Left ventricle myocardium inferior (tissue), 1 donor: ENCODE measurements at places on chromosomes 2 and 18.
A peak's percentile ranks its signal among the peaks of the same experiment; 100 is the strongest.

- H3K27me3 ChIP-seq, result no peaks in the 10 kb centered on the region
- H3K27ac ChIP-seq, result no peak overlapping the region
- no peak for DNase-seq
- peaks cover 16% of the 10 kb centered on the region for H3K4me1 ChIP-seq
- H3K36me3 ChIP-seq, result no peaks in the 10 kb centered on the region
Observed at GRCh38 chr2:67485431-67485830, 88.3 kb downstream of the ETAA1 start.

DNA sequence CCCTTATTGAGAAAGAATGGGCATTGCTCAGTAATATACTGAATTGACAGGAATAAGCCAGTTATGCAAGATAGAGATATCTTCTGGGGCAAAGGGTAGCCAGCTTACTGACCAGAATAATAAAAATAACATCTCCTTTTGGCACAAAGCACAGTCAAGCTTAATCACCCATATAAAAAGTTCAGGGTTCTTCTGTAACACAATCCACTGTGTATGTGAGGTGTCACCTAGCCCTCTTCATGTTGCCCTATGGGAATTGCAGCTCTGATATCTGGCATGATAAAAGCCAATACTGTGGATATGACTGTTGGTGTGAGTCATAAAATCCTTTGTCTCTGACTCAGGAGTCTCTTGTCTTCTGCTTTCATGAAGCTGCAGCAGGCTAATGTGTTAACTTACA lies 90.8 kb downstream of the DSEL start:
- DNase-seq, result no peak
- no peaks in the 10 kb centered on the region for H3K4me1 ChIP-seq
- no peaks in the 10 kb centered on the region for H3K27me3 ChIP-seq
- H3K27ac ChIP-seq, result no peak overlapping the region
- no peaks in the 10 kb centered on the region for H3K36me3 ChIP-seq

DNA sequence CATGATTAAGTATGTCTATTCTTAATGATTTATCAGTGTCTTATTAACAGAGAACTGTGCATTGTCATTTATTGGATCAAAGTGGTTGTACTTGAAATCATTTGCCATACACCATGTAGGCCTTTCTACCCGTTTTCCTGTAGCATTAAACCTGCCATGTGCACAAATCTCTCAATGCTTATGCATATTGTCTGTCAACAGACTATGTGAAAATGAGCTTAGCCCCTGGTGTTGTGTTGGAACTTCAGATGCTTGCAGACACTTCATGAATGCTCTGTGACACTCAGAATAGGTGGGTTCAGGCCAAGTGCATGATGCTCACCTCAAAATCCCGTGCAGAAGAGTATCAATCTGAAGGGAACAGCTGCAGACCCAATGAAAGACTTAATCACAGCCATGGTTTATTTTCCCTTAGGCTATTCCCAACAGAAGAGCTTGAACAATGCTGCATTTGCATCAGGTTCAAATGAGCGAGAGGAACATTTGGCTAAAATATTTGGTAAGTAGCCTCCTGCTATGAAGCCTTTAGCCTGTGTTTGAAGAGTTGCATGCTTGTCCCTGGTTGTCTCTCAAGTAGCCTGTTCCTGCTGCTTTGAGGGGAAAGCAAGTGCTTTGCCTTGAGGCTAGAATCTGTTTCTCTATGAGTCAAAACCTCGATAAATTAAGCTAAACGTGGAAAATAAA lies 6.1 kb downstream of the C2orf92 start:
- H3K4me1 ChIP-seq, result no peaks in the 10 kb centered on the region
- no peak for DNase-seq
- H3K27me3 ChIP-seq, result no peaks in the 10 kb centered on the region
- no peaks in the 10 kb centered on the region for H3K36me3 ChIP-seq

DNA sequence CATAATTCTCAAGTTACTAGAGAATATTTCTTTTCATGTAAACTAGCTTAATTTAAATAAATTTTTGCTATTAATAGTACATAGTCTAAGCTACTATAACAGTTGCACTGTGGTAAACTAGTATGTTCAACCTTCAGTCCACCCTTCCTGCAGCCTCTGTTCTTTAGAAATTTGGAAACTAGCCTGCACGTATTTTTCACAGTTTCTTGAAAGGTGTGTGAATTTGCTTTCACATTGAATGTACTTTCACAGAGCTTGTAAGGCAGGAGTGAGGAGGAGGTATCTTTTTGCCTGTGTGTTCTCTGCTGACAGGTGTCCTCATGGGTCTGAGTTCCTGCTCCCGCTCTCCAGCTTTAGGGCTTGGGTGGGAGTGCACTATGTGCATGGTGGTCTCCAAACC lies 117.5 kb downstream of the ATP9B start:
- peaks cover 21% of the 10 kb centered on the region for H3K4me1 ChIP-seq
- peaks cover 3% of the 10 kb centered on the region for H3K36me3 ChIP-seq
- H3K4me3 ChIP-seq, result no peak overlapping the region
- no peaks in the 10 kb centered on the region for H3K27me3 ChIP-seq

- H3K27me3 ChIP-seq, result no peaks in the 10 kb centered on the region
- no peaks in the 10 kb centered on the region for H3K36me3 ChIP-seq
Observed at GRCh38 chr2:196747400-196747799, 52.1 kb downstream of the GTF3C3 start.

DNA sequence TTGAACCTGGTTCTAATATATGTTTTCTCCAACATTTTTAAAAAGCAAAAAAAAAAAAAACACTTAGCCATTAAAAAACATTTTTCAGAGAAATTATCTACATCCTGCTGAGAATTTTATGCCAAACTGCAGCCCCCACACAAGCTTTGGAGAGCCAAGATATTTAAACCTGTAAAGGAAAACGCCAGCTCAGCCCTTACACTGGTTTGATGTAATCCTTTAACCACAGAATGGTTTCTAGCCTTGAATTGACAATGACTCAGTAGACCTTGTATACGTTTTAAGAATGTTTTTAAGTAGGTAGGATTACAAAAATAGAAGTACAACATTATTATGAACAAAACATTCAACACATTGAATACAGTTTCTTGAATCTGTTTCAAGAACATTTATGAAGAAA lies 113.6 kb downstream of the BABAM2 start:
- peaks cover 16% of the 10 kb centered on the region for H3K4me1 ChIP-seq
- no peak overlapping the region for H3K4me3 ChIP-seq
- DNase-seq, result no peak
- H3K27me3 ChIP-seq, result no peaks in the 10 kb centered on the region
- H3K36me3 ChIP-seq, result no peaks in the 10 kb centered on the region
- no peak overlapping the region for H3K27ac ChIP-seq

GRCh38 chr18:36871801-36872200 lies 42.9 kb downstream of the KIAA1328 start:
- H3K4me3 ChIP-seq, result no peak overlapping the region
- DNase-seq, result no peak
- H3K4me1 ChIP-seq, result no peaks in the 10 kb centered on the region

DNA sequence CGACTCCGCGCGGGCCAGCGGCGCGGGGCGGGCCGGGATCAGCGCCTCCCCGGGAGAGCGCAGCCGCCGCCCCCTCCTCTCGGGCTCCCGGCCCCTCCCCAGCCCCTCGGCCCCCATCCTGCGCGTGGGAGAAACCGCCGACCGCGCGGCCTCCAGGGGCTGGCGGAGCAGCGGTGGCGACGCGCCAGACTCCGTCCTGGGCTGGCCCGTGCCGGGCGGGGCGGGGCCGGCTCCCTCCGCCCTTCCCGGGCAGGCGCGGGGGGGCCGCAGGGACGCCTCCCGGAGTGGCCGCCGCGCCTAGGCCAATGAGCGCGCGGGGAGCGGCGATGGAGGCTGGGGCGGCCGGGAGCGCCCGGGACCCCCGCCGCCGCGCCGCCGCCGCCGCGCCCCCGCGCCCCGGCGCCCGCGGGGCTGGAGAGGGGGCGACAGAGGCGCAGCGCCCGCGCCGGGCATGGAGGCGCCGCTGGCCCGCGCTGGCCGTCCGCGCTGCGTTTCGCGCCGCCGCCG lies 49.1 kb downstream of the KCNIP3 start:
- peak overlapping the region; percentile 83 for H3K27ac ChIP-seq
- H3K27me3 ChIP-seq, result peaks cover 44% of the 10 kb centered on the region
- H3K36me3 ChIP-seq, result no peaks in the 10 kb centered on the region
- H3K4me1 ChIP-seq, result peaks cover 30% of the 10 kb centered on the region
- H3K4me3 ChIP-seq, result peak overlapping the region; percentile 81

GRCh38 chr2:145076085-145076484 lies 556.2 kb upstream of the ZEB2 start:
- no peaks in the 10 kb centered on the region for H3K27me3 ChIP-seq
- H3K27ac ChIP-seq, result no peak overlapping the region
- no peak overlapping the region for H3K4me3 ChIP-seq
- no peak for DNase-seq
- no peaks in the 10 kb centered on the region for H3K36me3 ChIP-seq
- H3K4me1 ChIP-seq, result no peaks in the 10 kb centered on the region

DNA sequence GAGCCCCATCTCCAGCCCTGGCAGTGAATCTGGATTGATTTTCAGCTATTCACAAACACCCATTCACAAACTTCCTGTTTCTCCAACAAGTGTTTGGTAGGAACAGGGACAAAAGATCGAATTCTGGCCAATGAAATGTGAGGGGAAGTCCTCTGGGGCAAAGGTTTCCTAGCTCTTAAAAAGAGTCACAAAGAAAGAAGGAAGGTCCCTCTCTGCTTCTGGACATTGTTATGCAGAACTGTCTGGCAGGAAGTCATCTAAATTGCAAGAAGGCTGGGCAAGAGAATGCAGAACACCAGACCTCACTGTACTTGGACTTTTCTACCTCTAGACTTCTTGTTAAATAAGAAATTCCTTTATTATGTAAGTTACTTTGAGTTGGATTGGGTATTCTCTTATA lies 137.3 kb downstream of the CCDC148 start:
- no peak overlapping the region for H3K4me3 ChIP-seq
- H3K36me3 ChIP-seq, result no peaks in the 10 kb centered on the region

GRCh38 chr18:11009147-11009546 lies 140.2 kb downstream of the PIEZO2 start:
- H3K36me3 ChIP-seq, result no peaks in the 10 kb centered on the region
- no peak overlapping the region for H3K4me3 ChIP-seq
- H3K27me3 ChIP-seq, result no peaks in the 10 kb centered on the region
- DNase-seq, result no peak
- H3K4me1 ChIP-seq, result no peaks in the 10 kb centered on the region
- no peak overlapping the region for H3K27ac ChIP-seq

GRCh38 chr2:238055841-238056240 lies 5.0 kb upstream of the SCLY start:
- DNase-seq, result no peak
- H3K27ac ChIP-seq, result no peak overlapping the region
- H3K36me3 ChIP-seq, result no peaks in the 10 kb centered on the region
- peaks cover 16% of the 10 kb centered on the region for H3K4me1 ChIP-seq

DNA sequence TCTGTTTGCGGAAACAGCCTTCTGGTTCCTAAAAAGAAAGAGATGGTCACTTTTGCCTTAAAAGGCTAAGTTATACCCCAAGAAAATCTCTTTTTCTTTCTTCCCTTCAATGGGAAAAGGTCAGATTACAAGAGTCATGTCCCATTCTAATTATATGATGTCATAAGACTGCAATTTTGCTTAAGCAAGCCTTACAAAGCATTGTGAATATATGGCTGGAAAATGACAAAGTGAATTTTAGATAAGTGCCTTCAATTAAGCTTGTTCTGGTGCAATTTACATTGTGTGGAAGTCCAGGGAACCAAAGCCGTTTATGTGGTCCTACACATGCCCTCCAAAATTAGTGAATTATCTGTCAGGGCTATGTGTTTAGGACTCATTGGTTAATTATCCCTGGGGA lies 7.6 kb upstream of the BMP10 start:
- DNase-seq, result no peak
- H3K27ac ChIP-seq, result no peak overlapping the region
- no peaks in the 10 kb centered on the region for H3K36me3 ChIP-seq

DNA sequence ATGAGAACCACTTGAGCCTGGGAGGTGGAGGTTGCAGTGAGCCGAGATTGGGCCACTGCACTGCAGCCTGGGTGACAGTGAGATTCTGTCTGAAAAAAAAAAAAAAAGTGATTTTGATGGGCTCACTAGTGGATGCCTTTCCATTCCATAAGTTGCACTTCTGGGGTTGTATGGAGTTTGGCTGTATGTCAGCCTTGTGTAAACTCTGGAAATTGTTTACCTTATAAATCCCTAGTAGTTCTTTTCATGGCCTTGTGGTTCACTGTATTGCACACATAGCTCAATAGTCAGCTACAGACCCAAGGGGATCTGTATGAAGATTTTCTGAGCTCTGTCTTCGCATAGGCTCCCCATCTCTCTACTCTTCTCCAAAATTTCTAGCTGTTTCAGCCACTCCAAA lies 131.9 kb downstream of the SOX11 start:
- no peaks in the 10 kb centered on the region for H3K36me3 ChIP-seq
- H3K4me3 ChIP-seq, result no peak overlapping the region
- no peak for DNase-seq
- no peaks in the 10 kb centered on the region for H3K27me3 ChIP-seq

DNA sequence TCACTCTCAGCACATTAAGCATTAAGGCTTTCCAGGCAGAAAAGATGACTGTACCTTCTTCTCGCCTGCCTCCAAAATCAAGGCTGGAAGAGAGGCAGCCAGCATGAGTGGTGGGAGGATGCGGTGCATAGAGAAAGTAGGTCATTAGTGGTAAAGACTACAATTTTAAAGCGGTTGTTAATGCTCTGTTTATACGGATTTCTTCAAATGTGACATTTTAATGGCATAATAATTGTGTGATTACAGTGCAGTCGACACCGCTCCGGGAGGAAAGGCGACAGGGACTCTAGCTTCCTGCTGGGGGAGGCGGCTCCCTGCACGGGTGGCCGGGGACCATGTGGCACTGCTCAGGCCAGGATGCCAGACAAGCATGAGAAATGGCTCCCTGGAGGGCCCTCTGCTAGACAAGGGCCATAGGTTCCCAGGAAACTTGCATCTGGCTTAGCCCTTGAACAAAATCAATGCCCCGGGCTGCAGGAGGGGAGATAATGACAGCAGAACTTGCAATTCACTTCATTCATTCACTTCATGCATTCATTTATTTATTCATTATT lies 129.6 kb downstream of the GALNT14 start:
- H3K27ac ChIP-seq, result no peak overlapping the region
- no peaks in the 10 kb centered on the region for H3K36me3 ChIP-seq
- no peak for DNase-seq
- peaks cover 11% of the 10 kb centered on the region for H3K4me1 ChIP-seq
- peaks cover 51% of the 10 kb centered on the region for H3K27me3 ChIP-seq

DNA sequence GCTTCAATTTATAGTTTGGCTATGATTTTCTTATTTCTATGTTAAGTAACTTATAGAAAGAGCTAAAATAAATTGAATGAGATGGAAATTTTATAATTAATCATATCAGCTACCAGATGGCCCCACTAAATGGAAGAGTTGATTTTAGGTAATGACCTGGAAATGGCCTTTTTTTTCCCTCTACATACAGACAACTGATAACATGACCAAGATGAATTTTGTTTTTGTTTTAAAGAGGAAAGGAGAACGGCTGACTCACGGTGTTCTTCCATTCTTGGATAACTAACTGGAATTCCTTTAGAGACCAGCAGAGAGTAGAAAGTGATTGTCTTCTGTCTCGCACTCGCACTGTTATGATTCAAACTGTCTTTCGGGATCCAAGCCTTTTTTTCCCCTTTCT lies 91.0 kb downstream of the TMEM185B start:
- H3K27ac ChIP-seq, result no peak overlapping the region
- no peaks in the 10 kb centered on the region for H3K27me3 ChIP-seq
- H3K4me3 ChIP-seq, result no peak overlapping the region
- no peaks in the 10 kb centered on the region for H3K4me1 ChIP-seq
- no peak for DNase-seq

GRCh38 chr2:224927646-224928173 lies 114.6 kb downstream of the DOCK10 start:
- no peaks in the 10 kb centered on the region for H3K27me3 ChIP-seq
- no peaks in the 10 kb centered on the region for H3K4me1 ChIP-seq
- H3K27ac ChIP-seq, result no peak overlapping the region
- H3K4me3 ChIP-seq, result no peak overlapping the region
